MM.1S (cell line): ENCODE measurements at places on chromosomes 1 and 21.

DNA sequence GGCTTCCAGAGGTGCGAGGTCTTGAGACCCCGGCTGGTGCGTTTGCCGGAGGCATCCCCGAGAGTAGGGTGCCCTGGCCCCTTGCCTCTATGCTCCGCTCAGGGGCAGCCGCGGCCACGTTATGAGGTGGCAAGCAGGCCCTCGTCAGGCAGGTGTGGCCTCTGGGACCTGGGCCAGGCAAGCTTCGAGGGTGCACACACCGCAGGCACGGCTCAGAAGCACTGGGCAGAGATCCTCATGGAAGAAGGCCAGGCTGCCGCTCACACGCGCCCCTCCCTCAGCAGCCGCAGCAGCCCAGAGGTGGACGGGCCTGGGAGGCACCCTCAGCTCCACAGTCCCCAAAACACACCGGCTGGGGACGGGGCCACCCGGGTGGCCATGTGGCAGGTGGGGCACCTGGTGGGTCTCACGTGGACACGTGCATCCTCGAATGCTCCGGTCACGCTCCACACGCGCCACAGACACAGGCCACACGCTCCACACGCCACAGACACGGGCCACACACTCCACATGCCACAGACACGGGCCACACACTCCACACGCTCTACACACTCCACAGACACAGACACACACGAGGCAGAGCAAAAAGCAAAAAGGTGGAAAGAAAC lies 6.5 kb downstream of the SDF4 start:
- DNase-seq: no peak

DNA sequence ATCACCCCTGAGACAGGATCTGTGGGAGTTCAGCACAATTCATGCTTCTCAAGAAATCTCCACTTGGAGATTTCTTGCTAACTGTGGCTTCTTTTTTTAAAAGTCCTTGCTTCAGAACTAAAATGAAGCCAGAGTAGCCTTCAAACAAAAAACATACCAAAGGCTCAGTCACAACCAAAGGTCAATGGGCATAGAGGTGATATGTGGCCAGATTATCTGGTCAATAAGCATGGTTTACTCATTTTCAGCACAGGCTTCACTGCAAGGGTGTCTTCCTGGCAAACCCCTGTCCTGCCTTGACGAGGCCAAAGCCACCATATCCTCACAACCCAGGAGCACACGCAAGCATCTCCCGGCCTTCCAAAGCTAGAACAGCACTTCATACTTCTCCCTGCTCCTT lies 11.2 kb upstream of the SPRR4 start:
- no peak for DNase-seq

- DNase-seq: no peak
Measured at GRCh38 chr1:77385551-77385950, 103.7 kb downstream of the AK5 start.

- no peak for DNase-seq
Measured at GRCh38 chr1:64031236-64031635, 172.2 kb upstream of the UBE2U start.

DNA sequence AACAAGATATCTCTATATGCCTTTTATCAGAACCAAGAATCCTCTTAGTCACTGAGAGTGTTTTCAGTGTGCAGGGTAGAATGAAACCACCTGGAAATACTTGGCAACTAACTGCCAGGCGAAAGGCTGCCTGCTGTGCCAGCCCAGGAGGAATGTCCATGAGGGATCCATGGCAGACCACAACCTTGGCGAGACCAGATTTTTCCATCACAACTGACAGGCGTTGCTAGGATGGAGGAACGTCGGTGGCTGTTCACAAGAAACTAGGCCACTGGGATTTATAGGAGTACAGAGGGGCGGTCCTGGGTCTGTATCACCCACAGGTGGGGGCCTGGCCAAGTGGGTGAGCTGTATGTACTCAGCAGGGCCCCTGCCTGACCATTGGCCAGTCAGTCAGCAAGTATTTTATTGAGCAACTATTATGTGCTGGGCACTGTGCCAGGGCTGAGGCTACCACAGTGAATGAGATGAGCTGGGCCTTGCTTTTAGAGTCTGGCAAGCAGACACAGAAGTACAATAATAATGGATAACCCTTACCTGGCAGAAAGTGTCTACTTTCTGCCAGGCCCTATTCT lies 199.4 kb downstream of the FOXD2 start:
- no peak for DNase-seq

DNA sequence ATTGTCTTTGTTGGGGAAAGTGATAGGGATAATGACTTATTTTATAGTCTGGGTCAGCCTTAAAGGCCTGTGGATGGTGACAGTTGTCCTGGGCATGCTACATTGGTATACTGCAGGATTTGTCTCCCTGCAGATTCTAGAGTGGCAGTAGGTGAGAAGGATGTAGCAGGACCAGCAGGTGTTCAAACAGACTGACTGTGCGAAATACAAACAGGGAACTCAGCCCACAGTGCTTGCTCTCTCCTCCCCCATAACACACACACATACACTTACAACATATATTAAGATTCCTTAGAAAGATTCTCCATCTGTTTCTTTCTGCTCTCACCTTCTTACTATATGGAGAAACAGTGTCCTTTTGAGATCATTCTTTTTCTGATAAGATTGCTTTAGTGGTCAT lies 6.9 kb downstream of the PDE4B start:
- DNase-seq: no peak

GRCh38 chr1:63330331-63330916 lies 8.1 kb downstream of the FOXD3 start:
- no peak for DNase-seq

- DNase-seq: no peak
Measured at GRCh38 chr1:1080951-1081310, 6.8 kb upstream of the RNF223 start.

DNA sequence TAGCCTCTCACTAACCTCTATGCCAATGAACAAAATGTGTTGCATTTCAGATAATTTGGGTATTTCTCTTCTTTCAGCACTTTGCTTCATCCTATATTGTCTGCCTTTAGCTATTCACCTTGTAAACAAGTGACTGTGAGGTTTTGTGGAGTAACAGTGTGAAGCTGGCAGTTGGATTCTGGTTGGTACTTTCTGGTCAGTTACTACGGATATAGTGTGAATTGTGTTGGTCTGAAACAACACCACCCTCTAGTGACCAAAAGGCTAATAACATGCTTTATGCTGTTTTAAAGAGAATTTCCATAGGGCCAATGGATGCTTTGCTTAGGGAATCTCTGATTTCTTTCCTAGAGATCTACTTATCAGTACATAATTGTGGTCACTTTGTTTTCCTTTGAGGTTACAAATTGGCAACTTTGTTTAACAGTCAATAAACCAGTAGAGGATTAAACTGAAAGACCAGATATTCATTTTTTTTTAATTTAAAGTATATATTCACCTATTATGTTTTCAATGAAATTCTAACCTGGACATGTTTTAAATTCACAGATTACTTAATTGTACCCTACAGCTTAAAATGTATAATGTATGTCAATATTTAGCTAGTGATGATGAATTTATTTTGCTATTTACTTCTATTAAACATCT lies 2.5 kb upstream of the PTGER3 start:
- DNase-seq: peak; percentile 52

DNA sequence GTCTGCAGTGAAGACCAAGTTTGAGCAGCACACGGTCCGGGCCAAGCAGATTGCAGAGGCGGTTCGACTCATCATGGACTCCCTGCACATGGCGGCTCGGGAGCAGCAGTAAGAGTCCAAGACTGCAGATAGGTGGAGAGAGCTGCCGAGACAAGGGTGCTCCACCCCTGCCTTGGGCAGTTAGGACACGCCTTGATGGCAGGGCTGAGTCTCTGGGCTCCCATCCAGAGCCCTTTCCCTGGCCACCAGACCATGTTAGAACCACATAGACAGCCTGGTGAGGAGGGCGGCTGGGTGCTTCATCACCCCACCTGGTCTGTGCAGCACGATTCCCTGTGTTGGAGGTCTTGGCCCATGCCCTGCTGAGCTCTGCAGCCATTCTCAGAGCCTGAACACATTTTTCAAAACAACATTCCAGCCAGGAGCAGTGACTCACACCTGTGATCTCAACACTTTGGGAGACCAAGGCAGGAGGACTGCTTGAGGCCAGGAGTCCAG lies 17.3 kb upstream of the MIIP start:
- DNase-seq: no peak

DNA sequence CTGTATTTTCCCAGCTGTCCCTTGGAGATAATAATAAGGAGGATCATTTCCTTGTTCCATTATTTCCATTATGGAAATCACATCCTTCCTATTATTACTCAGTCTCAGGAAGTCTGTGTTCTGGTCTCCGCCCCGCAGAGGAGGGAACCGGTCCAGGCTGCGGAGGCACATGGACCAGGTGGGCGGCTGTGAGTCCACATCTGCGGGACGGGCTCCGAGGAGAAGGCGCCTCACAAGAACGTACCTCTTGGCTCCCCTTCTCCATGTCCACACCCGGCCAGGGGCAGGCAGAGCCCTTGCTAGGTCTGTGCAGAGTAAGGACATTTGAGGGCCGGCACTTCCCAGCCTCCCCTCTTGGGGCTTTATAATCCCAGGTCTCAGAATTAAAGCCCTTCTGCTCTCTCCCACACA lies 14.6 kb downstream of the RAB7B start:
- no peak for DNase-seq

DNA sequence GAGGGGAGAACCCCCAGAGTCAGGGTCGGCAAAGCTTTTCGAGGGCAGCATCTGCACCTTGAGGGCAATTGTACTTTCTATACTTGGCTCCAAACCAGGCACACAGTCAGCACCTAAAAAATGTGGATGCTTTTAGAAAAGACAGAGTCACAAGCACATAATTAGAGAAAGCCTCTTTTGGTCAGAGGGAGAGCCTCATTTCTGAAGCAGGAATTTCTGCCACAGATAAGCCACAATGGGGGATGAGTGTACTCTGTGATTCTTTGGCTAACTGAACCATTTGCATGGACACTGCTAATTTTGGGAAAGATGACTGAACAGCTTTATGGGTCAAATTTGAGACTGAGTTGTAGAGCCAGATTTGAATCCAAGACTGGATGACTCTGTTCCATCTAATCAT lies 635.7 kb downstream of the KIF26B start:
- DNase-seq: no peak

DNA sequence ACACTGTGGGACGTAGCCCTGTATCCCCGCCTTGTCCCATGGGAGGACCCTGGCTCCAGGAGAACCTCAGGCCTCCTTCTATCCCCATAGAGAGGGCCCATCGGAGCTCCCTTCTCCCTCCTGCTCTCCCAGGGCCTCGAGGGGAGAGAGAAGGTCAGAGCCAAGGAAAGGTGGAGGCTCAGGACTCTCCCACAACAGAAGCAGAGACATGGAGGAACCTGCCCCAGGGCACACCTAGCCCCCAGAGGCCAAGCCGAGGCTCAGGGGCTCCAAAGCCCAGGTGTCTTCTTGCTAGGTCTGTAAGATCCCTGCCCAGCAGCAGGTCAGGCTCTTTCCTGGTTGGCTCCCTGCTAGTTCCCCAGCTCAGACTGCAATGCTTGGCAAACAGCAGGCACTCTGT lies 34.4 kb upstream of the ARF1 start:
- no peak for DNase-seq

GRCh38 chr1:171563675-171564074 lies 58.4 kb upstream of the MYOCOS start:
- DNase-seq: no peak

DNA sequence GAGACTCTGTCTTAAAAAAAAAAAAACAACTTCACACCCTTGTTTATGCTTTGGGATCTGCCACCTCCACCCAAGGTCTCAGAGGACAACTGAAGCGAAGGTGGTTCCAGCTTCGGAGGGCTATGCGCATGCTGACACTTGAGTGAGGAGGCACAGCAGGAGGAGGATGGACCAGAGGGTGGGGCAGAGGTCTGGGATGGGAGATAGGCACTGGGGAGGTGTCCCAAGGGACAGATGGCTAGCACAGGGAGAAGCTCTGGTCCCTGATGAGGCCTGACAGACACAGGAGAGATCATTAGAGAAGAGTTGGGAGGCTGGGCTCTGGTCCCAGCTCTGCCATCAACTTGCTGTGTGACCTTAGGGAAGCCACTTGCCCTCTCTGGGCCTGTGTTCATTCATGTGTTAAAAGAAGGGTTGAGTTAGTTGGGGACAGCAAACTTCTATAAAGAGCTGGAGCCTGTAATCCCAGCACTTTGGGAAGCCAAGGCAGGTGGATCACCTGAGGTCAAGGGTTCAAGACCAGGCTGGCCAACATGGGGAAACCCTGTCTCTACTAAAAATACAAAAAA lies 16.8 kb downstream of the E2F2 start:
- no peak for DNase-seq

GRCh38 chr1:14599183-14599791 lies 802 bp downstream of the KAZN start:
- DNase-seq: no peak

- no peak for DNase-seq
Measured at GRCh38 chr1:24764439-24764838, 19.2 kb downstream of the CLIC4 start.
